ENCODE measurements at places on chromosomes 2 and 18.
A peak's percentile ranks its signal among the peaks of the same experiment; 100 is the strongest.

DNA sequence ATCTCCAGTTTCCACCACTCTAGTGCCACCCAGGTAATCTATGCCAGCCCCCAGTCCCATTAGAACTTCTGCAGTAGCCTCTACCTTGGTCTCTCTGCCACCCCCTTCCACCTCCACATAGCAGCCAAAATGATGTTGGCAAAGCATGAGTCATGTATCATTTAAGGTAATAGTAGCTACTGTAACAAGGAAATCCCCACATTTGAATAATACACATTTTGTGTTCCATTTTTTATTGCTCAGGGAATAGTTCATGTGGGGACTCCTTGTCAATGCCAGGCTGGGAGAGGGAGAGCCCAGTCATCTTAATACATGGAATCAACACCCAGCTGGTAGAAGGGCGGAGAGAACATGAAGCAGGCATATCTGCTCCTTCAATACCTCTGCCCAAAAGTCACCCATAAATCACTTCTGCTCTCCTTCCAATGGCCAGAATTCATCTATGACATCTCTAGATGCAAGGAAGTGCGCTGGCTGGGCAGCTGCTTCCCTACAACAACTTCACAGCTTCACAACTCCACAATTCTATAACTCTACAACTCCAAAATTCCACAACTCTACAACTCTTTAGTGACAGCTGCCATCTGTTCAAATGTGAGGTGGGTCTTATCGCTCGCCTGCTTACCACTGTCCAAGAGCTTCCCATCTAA lies 70.6 kb upstream of the GLS start:
- no peak for DNase-seq

DNA sequence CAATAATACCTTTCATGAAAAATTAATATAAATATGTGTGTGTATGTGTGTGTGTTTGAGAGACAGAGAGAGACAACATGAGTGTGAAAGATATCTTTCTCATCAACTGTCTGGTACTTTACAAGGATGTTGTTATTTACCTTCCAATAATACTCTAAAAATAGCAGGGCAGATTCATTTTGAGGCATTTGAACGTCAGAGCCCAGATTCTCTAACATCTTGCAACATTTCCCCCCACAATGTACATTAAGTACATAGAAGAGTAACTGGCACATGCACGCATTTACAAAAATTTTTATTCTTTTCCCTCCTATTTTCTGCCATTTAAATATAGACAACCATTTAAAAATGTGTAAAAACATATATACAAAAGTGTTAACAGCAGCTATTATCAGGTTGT lies 100.9 kb downstream of the PID1 start:
- no peak for DNase-seq

DNA sequence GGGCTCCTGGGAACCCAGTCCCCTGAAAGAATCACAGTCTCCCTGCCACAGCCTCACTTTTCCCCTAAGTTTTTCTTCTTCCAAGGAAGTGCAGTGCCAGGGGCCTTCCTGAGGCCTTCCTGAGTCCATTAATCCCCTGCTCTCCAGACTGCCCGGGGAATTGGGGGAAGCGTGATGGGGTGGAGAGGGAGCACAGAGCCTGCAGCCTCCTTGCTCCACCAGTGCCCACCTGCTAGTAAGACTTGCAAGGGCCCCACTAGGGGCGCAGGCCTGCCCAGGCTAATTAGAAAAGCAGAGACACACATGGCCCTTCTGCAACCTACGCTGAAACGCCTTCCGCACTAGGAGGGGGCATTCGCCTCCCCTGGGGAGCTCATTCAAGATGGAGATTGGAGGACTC lies 110.6 kb downstream of the MRO start:
- DNase-seq: no peak

DNA sequence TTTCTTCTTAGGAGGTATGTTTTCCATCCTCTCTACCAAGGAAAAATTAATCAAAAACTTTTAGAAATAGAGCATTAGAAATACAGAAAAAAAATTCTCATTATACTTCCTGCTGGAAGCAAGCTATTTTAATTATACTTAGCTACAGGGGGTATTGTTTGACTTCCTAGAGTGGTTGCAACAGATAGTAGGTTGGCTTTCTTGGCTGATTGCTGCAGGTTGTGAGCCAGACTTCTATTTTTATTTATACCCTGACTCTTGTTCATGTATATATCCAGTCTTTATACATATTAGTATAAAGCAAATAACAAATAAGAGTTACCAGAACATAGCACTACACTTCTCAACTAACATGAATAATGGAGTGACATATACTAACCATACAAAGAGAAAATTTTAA lies 460.8 kb upstream of the REG3G start:
- DNase-seq: no peak

DNA sequence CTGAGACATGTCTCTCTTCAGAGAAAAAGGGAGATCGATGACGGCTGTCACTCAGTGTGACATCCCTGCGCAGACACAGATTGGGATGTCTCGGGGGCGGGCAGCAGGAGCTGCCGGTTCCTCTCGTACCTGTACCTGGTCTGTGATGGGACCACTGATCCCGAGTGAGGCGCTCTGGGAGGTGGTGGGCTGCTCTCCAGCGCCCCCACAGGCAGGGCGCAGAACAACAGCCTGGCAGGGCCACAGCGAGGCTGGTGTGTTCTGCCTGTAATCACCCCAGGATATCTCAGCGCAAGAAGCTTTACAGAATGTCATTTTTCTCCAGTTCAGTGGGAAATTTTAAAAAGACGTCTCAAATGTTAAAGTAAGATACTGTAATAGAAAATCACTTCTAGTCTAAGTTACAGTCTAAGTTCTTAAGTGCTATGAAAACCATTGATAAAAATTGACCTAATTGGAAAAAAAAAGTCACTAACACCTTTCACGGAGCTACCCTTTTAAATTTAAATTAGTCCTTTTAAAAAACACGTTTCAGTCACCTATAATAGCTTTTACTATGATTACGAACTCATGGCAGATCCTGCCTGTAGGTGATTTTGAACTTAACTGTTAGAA lies 189.8 kb downstream of the SNTG2 start:
- peak; percentile 72 for DNase-seq

GRCh38 chr18:4400911-4401310 lies 54.2 kb downstream of the DLGAP1 start:
- no peak for DNase-seq

DNA sequence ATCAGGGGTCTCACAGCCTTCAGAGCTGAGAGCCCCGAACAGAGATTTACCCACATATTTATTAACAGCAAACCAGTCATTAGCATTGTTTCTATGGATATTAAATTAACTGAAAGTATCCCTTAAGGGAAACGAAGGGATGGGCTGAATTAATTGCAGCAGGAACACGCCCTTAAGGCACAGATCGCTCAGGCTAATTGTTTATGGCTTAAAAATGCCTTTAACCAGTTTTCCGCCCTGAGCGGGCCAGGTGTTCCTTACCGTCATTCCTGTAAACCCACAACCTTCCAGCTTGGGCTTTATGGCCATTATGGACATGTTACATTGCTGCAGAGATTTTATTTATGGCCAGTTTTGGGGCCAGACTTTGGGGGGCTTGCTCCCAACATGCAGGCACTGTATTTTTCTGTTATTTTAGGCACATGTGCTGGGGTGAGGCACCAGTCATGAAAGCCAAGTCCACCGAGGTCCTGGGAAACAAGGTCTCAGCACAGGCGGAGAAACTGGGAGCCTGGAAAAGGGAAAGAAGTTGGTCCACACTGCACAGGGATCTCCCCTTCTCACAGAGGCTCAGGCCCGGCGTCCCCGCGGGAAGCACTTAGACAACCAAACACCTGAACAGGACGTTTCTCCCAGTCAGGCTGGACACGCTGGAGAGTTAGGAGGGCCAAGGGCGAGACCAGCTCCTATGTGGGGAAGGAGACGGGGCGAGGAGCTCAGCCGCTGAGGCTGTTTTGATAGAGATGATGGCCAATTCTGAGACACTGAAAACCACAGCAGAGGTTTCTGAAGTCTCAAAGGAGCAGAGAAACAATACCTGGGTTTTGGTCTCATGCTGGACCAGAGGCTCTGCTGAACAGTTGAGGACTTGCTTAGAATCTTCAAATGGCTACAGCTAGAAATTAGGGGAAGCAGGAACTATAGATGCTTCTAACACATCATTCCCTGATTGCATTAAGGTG lies 86.7 kb downstream of the TMEM18 start:
- no peak for DNase-seq

DNA sequence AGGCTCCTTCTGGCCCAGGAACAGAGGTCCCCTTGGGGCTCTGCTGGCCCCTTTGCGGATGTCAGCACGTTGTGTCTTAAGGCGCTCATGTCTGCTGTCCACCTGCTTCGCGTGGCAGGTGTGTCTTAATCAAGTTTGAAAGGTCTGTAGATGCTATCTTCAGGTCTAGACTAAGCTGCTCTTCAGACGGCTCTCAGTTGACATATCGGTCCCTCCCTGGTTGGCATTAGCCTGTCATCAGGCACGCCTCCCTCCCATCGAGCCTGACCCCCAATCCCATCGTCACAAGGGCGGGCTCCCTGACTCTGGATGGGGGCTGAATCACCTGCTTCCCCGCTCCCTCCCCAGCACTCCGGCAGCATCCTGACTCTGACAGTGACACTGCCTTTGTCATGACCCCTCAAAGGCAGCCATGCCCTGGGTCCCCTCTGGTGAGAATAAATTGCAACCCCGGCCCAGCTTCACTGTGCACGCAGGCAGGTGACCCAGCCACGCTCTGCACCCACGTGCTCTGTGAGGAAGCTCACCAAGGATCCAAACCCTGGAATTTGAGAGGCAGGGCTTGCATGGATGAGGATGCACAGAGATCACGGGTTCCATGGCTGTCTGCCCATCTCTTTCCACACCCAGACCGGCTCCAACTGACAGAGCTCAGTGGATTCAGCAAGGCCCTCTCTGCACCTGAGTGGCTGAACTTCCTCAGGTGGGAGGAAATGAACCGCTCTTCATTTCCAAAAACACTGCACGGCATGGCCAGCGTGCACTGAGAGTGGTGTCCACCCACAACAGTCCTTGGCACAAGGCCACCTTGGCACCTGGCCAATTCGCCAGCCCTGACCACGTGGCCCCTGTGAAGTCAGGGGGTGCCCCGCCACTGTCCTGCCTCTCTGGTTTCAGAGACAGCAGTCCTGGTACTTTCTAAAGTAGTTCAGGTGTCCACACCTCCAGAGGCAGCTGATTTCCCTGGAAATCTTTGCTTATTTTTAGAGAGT lies 110.2 kb upstream of the GPC1 start:
- no peak for DNase-seq

GRCh38 chr2:220309215-220309614 lies 681.8 kb downstream of the SLC4A3 start:
- DNase-seq: no peak

GRCh38 chr2:231308631-231309428 lies 86.7 kb upstream of the B3GNT7 start:
- DNase-seq: no peak

- no peak for DNase-seq
Measured at GRCh38 chr2:24813691-24814137, 20.5 kb downstream of the CENPO start.

GRCh38 chr2:238947243-238947760 lies 99.4 kb downstream of the TWIST2 start:
- no peak for DNase-seq

- no peak for DNase-seq
Measured at GRCh38 chr2:25201794-25202193, 33.4 kb upstream of the POMC start.

DNA sequence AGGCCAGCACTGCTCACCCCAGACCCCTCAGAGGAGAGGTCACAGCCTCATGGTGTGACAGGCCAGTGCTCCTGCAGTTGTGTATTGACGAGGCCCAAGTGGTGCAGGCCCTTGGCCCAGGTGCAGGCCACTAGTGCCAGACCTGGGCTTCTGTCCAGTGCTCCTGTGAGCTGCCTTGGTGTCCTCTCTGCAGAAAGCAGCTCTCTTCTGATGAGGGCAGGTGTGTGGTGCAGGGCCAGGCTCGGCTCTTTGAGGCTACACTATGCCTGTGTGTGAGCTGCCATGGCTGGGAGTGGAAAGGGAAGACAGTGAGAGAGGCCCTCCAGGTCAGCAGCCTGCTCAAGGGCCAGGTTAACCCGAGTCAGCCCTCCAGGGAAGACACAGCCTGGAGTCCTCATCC lies 17.1 kb downstream of the EHD3 start:
- no peak for DNase-seq

Measured in K562 (cell line).